ENCODE measurements at places on chromosomes 3 and 15.

- peak; percentile 26 for DNase-seq
Measured at GRCh38 chr3:167691366-167691765, 37.6 kb upstream of the WDR49 start.

- no peak for DNase-seq
Measured at GRCh38 chr15:90603893-90604292, 74.2 kb downstream of the CRTC3 start.

DNA sequence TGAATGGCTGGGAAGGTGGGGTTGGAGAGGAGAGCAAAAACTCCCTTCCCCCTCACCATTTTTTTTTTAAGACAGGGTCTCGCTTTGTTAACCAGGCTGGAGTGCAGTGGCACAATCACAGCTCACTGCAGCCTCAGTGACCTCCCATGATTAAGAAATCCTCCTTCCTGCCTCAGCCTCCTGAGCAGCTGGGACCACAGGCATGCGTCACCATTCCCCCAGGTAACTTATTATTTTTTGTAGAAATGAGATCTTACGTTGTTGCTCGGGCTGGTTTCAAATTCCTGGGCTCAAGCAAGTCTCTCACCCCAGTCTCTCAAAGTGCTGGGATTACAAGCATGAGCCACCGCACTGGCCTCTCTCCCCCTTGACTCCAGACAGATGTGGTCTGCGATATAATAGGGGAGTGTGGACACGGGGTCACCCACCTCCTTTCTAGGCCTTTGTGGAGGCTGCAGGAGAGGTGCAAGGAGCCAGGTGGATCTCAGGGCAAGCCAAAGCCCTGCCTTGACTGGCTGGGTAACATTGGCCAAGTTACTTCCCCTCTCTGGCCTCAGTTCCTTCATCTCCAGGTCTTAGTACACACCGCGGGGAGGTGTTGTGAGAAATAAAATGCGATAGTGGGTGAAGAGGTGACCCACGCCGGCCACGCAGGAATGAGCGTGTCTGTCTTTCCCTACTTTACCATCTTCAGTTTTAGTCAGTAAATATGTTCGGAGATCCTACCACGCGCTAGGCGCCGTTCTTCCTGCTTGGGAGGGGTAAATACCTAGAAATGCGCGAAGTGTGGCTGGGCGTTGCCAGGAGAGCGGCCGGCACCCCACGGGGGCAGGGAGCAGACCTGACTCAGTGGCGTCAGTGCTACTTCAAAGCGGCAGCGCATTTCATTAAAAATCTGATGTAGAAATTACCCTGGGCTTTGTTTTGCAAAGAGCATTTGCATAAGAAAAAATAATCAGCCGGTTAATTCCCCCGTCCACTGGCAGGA, 20.2 kb upstream of the CORO2B start:
- no peak for DNase-seq

DNA sequence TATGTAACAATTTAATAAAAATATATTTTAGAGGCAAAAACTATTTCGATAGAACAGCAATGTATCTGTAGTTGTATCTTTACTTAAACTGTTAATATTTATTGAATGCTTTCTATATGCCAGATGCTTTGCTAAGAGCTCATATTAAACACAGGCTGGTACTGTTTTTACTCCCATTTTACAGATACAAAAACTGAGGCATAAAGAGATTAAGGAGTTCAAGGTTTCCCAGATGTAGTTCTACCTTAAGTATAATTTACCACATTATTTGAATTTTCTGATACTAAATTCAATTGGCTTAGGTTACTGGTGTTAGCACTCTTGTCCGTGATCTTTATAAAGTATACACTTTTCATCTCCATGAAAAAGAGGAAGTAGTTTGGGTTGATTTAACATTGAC, 149.8 kb downstream of the ROBO2 start:
- DNase-seq = no peak

Data from activated naive CD8-positive, alpha-beta T cell treated with anti-CD3 and anti-CD28 coated beads for 36 hours (primary cell).